SJSA1 (cell line): ENCODE measurements at places on chromosomes 7 and 10. TPM values are rescaled to one million over a fixed set of nuclear protein-coding genes. Genes with fewer than 3 reads are reported as not detected.

DNA sequence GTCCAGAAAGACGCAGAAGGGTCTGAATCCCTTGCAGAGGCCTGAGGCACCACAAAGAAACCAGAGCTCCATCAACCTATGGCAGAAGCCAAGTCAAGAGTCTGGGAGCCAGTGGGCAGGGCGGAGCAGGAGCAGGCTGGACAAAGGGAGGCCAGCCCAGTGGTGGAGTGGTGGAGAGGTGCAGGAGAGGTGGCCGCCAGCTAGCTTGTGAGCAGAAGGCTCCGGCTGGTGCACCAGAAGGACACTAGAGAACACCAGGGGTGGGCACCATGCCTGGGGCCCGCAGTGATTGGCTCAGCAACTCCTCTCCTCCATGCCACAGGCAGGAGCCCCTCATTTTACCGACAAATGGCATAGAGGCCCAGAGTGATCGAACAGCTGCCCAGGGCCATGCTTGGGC, 186.6 kb downstream of the GRID1 start:
- H3K27ac ChIP-seq, result no peak overlapping the region
- DNase-seq, result no peak
- H3K27me3 ChIP-seq, result 0 out of 2 replicates have a peak, but pooled peaks cover 8% of the 10 kb centered on the region
- H3K4me1 ChIP-seq, result no peaks in the 10 kb centered on the region
- no peaks in the 10 kb centered on the region for H3K36me3 ChIP-seq

- no peaks in the 10 kb centered on the region for H3K36me3 ChIP-seq
- H3K27ac ChIP-seq, result no peak overlapping the region
- H3K4me3 ChIP-seq, result no peak overlapping the region
- no peak for DNase-seq
- peaks cover 9% of the 10 kb centered on the region for H3K4me1 ChIP-seq
- H3K27me3 ChIP-seq, result no peaks in the 10 kb centered on the region
Observed at GRCh38 chr10:31819391-31819820, 109.2 kb downstream of the ARHGAP12 start.

- DNase-seq, result no peak
- H3K4me3 ChIP-seq, result no peak overlapping the region
- no peaks in the 10 kb centered on the region for H3K27me3 ChIP-seq
- no peak overlapping the region for H3K27ac ChIP-seq
Observed at GRCh38 chr7:118245267-118246040, 20.9 kb downstream of the ANKRD7 start.

The FASTK gene
- total RNA-seq, result 104 and 120 TPM in 2 replicates

The TLL2 gene
- not detected in 2 replicates for total RNA-seq

The TRIM56 gene
- 5.2 and 10.3 TPM in 2 replicates for total RNA-seq

The EPHB6 gene
- total RNA-seq, result 0.82 TPM in 1 of 2 replicates, not detected in the other

The PALD1 gene
- total RNA-seq, result not detected in 2 replicates
